ENCODE measurements at places on chromosomes 2 and 18.
A peak's percentile ranks its signal among the peaks of the same experiment; 100 is the strongest.

DNA sequence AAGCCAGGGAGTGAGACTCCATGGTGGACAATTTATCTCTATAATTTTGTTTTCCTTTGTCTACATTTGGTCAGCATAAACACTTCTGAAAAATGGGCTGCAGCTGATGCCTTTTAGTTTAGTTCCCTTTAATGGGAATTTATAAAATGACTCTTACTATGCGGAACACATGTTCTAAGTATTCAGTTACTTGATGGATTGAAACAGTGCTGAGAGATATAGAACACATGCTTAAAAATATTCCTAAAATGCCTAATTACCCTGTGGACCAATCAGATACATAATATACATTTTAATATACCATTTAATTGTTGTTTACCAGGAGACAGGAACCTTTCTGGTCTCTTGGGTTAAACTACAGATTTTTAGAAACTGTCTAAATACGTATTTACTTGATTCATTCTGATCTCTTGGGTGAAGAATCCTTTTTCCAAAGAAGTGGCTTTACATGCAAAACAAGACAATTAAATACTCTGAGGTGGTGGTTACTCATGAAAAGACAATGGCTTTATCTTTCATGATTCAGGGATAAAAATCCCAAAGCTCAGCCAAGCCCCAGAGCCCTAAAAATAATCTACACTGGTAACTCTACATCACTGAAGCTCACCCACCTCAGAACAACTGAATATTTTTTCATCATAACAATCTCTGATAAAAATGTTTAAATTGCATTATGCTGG lies 128.1 kb upstream of the SERTAD2 start:
- DNase-seq: no peak

- no peak for DNase-seq
Observed at GRCh38 chr2:219803294-219803693, 175.9 kb downstream of the SLC4A3 start.

GRCh38 chr2:68969736-68970490 lies 4.5 kb upstream of the GKN1 start:
- no peak for DNase-seq

GRCh38 chr18:48974304-48975119 lies 23.7 kb upstream of the SMAD7 start:
- no peak for DNase-seq

GRCh38 chr2:45030553-45030952 lies 21.3 kb upstream of the SIX2 start:
- no peak for DNase-seq

- DNase-seq: no peak
Observed at GRCh38 chr2:79715338-79715737, 202.5 kb downstream of the CTNNA2 start.

GRCh38 chr18:22367303-22367702 lies 50.4 kb downstream of the CTAGE1 start:
- no peak for DNase-seq

DNA sequence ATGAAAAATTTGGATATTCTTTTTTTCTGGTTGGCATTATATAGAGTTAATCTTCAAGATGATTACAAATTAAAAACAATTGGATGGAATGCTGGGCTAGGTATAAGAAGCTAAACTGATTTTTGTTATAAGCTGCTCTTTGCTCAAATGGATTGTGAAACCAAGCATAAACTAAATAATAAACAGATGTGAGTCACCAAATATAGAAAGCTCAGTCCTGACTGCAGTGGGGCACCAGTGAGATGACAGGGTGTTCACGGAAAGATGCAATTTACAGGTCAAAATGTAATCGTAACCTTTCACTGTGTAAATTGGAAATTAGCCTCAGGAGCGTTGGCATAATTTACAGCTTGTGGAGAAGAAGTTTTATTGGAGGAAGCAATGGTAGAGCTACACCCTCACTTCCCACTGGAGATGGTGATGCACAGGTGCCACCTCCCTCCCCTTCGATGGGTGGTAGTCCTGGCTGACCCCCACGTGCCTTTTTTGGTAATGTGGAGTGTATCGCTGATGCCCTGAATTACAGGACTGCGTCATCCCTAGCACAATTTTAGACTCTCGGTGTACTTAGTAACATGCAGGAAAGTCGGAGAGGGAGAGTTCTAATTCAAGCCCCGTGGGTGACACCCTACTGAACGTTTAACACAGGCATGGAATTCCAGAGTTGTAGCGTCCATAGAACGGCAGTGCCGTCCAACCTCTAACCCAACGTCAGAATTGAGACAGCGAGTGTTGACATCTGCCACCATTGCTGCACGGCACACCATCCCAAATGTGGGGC lies 73.9 kb upstream of the NFATC1 start:
- DNase-seq: no peak

- DNase-seq: no peak
Observed at GRCh38 chr2:191228861-191229260, 16.3 kb upstream of the MYO1B start.

- no peak for DNase-seq
Observed at GRCh38 chr18:22817844-22818243, 115.3 kb upstream of the RBBP8 start.

DNA sequence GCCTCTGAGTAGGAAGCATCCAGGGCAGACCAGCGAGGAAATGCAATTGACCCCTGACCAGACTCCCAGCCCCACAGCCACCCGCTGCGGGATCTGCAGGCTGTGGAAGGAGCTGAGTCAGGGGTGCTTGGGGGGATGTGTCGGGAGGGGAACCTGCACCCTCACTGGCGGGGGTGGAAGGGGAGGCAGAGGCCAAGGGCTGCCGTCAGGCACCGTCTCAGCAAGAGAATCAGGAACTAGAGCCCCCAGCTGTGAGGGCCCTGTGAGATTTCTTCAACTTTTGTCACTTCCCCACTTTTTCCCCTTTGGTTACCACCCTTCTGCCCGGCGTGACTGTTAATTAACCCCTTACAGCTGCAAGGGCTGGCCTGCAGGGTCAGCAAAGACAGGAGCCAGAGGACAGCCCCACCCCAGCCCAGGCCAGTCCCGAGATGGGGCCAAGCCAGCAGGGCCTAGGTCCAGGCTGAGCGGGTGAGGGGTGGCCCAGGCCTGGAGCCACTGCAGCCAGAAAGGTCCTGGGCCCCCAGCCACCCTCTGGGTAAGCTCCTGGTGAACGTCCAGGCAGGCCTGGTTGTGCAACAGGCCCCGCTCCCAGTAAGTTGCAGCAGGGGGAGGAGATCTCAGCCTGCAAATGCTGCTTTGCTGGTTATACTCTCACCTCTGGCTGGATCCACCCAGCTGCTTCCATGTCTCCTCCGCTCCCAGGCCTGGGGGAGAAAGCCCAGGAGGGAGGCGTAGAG lies 147.0 kb upstream of the ID2 start:
- peak; percentile 94 for DNase-seq

- DNase-seq: no peak
Observed at GRCh38 chr2:234469251-234469845, 27.5 kb downstream of the ARL4C start.

- DNase-seq: peak; percentile 83
Observed at GRCh38 chr2:26244309-26245230, at the start of the genes HADHA and HADHB. TSS of gene HADHA (minus strand) at chr2:26244632. CDS start at chr2:26244596, 36 bp downstream. TSS of gene HADHB (plus strand) at chr2:26244939. CDS start at chr2:26254255, 9,316 bp downstream.
